ENCODE measurements at places on chromosomes 6 and 20.

GRCh38 chr6:10411971-10412460, 2.9 kb downstream of the TFAP2A start:
- no peak for DNase-seq

DNA sequence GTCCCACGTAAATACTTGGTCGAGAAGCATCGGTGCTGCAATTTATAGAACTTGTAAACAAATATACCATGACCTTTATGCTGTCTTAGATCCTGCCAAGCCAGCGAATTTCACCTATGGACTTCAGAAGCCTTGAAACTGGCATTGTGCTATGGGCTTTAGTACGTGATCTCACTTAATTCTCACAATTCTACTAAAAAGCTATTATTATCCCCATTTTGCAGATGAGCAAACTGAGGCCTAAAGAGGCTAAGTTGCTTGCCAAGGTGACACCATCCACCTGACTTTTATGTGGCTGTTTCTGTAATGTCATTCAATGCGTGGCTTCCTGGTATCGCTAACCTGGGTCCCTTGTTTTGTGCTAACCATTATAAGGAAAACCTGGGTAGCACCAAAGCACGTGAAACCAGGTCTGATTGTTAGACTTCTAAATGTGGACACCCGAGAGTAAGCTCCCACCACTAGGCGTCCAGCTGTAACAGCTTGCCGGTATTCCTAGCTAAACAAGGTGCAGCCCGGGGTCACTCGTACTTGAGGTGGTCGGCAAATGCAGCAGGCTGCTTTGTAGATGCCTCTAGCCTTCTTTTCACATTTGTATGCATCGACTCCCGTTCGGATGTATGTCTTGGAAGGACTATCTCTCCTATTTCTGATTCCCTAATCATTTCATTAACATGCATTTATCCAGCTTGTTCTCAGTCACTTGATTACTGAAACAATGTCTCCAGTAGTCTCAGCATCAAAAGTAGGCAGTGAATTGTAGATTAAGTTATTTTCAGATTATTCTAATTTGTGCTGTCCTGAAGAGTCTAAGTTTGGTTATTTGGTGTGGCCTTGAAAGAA, 1.1 kb downstream of the SYNJ2 start:
- no peak for DNase-seq

- DNase-seq, result no peak
Measured at GRCh38 chr6:47669684-47670513, 28.5 kb upstream of the ADGRF4 start.

GRCh38 chr6:8279041-8279805, 156.1 kb downstream of the SLC35B3 start:
- DNase-seq, result no peak

DNA sequence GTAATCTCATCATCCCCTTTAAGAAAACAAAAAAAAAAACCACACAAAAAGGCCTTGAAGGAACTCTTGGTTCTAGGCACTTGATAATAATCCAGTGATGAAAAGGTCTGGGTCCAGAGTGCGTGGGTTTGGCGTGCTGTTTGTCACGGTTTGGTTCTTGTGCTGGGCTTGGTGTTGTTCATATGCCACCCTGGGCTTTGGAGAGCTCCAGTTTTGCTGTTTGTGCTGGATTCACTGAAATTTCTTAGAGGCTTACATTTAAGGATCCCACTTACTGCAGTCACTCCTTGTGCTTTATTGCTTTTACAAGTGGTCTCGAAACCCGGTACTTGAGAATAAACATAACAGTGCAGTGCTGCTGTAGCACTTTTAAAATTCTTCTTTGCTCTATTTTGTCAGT, 68.8 kb upstream of the XRN2 start:
- DNase-seq, result no peak

GRCh38 chr6:125835221-125835744, 44.5 kb downstream of the NCOA7 start:
- no peak for DNase-seq

GRCh38 chr6:24274441-24275083, 83.3 kb downstream of the DCDC2 start:
- DNase-seq, result no peak

GRCh38 chr6:53618219-53618618, 47.3 kb downstream of the KLHL31 start:
- no peak for DNase-seq

DNA sequence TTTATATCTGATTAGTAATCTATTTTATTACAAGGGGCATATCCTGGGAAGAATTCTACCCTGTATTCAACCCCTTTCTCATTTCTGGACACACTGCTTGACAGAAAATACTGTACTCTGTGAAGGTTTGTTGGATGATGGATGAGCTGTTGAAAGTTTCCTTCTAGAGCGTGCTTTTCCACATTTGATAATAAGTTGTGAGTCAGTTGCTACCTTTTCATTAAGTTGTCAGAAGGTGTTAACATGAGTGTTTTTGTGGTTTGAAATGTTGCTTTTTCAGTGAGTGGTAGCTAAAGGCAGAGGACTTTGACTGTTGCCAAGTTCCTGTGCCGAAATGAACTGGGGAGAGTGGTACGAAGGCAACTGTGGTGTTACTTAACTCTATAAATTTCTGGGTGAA, 3.9 kb upstream of the ECI2 start:
- DNase-seq, result no peak

GRCh38 chr6:43698584-43699349, 11.2 kb upstream of the MRPS18A start:
- no peak for DNase-seq

DNA sequence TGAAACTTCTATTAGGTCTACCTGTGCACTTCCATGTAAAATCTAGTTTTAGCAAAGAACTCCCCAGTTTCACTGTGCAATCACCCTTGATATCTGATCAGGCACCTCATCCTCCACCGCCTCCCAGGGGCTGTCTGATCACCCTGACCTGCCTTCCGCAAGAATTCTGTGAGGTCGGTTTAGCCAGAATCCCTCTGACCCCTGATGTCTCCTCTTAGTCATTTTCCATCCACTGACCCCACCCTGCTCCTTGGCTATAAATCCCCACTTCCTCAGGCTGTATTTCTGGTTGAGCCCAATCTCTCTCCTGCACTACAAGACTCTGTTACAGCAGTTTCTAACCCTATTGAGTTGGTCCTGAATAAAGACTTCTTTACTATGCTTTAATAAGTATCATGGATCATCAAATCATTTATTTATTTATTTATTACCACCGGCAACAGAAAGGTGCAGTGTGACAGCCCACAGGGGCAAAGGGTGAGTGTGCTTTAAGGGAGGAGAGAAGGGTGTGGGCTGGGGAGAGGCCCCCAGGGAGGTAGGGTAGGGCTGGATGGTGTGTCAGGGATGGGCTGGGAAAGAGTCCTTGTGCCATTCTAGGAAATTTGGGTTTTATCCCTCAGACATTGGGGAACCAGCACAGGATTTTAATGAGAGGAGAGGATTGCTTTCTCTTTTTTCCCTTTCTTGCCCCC, 11.2 kb upstream of the SERPINB6 start:
- no peak for DNase-seq

DNA sequence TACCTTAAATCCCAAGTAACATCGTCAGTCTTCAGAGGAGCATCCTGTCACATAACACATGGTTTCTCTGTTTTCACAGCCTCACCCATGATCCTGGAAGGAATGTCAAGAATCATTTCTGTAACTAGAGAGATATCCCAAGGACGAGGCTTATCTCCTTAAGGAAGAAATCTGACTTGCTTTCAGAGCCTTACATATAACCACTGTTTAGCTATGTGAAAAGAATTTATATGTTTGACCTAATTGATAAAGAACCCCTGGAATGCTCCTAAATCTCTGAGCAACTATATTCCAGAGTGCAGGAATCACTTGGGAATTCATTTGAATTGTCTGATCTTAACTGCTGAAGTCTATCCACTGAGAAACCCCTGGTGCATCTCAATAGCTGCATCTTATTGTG, 243.1 kb downstream of the ALDH8A1 start:
- DNase-seq, result no peak

DNA sequence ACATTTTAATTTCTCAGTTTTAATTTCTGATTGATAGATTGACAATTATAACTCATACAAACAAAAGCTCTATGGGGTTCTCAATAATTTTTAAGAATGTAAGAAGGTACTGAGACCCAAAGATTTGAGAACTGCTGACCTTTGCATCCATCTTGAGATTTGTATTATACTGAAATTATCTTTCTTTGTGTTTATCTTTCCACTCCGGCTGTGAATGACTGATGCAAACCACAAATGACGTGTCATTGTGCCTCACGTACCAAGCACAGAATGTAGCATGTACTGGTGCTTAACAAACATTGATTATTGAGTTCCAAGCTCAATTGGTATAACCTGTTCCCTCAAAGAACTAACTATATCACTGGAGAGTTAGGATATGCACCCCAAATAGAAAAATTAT, 152.1 kb upstream of the SMLR1 start:
- no peak for DNase-seq

GRCh38 chr6:134324141-134324540, 6.2 kb upstream of the SGK1 start:
- no peak for DNase-seq

- no peak for DNase-seq
Measured at GRCh38 chr6:143059663-143060353, 881 bp upstream of the AIG1 start.

GRCh38 chr6:133286765-133287164, 45.6 kb downstream of the EYA4 start:
- no peak for DNase-seq

DNA sequence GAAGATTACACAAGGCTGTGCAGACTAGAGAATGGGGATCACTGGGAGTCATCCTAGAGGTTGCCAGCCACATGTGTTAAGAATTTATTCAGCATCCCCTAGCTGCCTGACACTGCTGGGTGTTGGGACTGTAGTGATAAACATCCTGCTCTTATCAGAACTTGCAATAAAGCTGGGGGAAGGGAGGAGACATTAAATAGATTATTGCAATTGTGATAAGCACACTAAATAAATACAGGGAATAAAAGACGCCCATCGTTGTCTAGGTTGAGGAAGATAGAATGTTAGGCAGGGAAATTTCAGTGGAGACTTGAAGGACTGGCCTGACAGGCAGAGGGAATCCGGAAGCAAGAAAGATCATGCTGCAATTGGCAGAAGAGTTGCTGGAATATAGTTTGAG, 33.2 kb upstream of the TRAM2 start:
- no peak for DNase-seq

DNA sequence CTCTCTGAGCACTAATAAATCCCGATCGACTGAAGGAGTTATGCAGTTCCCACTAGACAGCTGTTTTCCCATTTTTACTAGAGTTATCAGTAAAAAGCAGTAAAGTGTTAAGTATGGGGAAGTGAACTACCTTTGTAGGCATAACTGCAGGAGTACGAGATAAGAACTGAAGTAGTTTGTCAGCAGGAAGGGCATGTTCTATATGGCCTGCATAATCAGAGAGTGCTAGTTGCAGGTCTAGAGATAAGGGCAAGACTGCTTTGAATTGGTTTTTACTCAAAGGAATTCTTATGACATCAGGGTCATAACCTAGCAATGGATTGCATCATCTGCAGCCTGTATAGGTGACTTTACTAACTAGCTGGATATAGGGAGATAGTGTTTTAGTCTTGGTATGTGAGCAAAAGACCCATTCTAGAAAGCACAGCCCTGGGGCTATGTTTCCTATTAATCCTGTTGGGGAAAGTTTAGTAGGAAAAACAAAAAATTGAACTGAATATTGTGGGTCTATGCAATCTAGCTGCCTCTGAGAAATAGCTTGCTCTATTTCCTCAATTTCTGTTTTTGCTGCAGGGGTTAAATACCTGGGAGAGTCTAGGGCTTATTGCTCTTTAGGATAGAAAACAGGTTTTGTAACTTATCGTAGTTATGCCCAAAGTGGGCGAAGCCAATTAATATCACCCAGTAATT, 22.6 kb upstream of the CRISP1 start:
- no peak for DNase-seq

GRCh38 chr6:150143516-150144293, 861 bp downstream of the PPP1R14C start:
- DNase-seq, result no peak

DNA sequence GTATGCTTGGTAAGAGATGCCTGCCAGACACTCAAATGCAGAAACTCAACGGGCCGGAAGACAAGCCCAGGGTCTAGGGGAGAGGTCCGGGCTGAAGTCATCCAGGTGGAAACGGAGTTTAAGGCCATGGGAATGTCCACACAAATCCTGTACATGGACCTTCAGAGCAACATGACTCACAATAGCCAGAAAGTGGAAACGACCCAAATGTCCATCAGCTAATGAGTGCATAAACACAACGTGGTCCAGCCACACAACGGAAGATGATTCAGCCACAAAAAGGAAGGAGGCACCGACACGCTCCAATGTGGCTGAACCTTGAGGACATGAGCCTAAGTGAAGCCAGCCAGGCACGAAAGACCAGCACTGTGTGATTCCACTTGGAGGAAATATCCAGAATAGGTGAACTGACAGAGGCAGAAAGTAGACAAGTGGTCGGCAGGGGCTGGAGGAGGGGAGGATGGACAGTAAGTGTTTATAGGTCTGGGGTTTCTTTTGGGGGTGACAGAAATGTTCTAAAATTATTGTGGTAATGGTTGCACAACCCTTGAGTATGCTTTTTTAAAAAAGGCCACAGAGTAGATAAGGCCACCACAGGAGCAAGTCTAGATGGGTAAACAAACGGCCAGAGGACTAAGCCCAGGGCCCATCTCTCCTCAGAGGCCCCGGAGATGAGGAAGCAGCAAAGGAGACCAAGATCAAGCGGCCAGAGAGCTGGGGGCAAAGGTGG, 105.6 kb downstream of the PREX1 start:
- DNase-seq, result no peak

DNA sequence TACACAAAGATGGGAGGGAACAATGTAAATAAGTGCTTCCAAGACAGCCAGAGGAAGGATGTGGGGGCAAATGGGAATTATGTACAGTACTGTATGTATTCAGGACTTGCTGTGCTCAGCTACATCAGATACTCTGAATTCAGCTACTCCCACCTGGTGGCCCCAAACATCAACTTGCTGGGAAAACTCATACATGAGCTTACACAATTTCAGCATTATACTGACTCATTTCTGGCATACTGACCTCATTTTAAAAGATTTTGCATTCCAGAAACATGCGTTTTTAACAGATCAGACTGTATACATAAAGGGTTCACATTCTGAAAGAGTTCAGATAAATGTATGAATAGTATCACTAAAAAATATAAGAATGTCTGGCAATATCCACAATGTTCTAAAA, 59.7 kb downstream of the GPX5 start:
- DNase-seq, result no peak

GRCh38 chr6:30985490-30985889, 2.0 kb downstream of the MUC21 start:
- DNase-seq, result no peak

- DNase-seq, result no peak
Measured at GRCh38 chr20:4159765-4160490, 144.6 kb upstream of the RNF24 start.
